Endodermal cell (in vitro differentiated cells): ENCODE measurements at places on chromosomes 4 and X. TPM values are rescaled to one million over a fixed set of nuclear protein-coding genes. Genes with fewer than 3 reads are reported as not detected.

Gene RAB41
- total RNA-seq, result not detected in 2 replicates

Gene NXF2B
- 1.1 and 1.3 TPM in 2 replicates for total RNA-seq

Gene TEC
- total RNA-seq, result 4.3 to 7.4 TPM (median 5.4 TPM) in 3 replicates

Gene ADH1A
- total RNA-seq, result not detected in 3 replicates

Gene GCNA
- total RNA-seq, result 2.2 and 2.3 TPM in 2 replicates

- H3K4me1 ChIP-seq, result peaks cover 4% of the 10 kb centered on the region
- H3K4me3 ChIP-seq, result peak overlapping the region; percentile 26
- no peak overlapping the region for H3K27ac ChIP-seq
- H3K27me3 ChIP-seq, result no peaks in the 10 kb centered on the region
- H3K36me3 ChIP-seq, result no peaks in the 10 kb centered on the region
These were observed 195.2 kb downstream of the KDR start for GRCh38 chr4:54930226-54930625.

DNA sequence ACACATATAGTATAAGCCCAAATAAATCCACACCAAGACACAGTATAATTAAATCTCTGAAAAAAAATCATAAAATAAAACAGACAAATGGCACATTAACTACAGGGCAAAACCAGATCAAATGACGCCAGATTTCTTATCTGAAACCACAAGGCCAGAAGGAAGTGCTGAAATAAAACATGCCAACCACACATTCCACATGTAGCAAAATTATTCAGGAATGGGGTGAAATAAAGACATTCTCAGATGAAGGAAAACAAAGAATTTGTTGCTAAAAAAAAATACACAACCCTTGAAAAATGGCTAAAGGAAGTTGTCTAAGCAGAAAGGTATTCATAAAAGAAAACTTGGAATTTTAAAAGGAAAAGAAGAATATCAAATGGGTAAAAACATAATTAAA is 4.5 kb upstream of the DCAF12L1 start:
- H3K36me3 ChIP-seq, result no peaks in the 10 kb centered on the region
- H3K4me1 ChIP-seq, result no peaks in the 10 kb centered on the region
- no peak for DNase-seq
- H3K27ac ChIP-seq, result no peak overlapping the region

DNA sequence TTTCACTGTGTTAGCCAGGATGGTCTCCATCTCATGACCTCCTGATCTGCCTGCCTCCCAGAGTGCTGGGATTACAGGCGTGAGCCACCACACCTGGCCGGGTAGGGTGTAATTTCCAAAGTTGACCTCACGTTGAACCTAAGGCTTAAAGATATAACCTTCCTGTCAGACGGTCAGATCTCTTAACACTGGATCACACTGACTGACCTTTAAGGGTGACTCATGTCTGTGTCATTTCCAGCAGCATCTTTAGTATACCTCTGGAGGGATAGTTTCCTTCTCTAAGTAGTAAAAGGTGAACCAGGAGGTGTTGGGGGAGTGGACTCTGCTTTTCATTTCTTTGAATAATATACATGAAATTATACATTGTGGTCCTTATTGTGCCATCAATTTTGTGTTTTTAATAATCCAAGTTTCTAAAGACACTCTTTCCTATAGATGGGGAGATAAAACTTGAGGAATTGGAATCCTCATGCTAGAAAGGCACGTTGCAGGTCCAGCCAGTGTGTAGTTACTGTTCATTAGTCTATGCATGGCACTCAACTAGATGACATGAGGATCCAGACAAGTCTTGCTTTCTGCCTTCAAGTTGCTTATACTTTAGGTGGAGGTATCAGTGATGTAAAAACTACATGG is 45.7 kb downstream of the ARHGAP10 start:
- H3K4me1 ChIP-seq, result peaks cover 6% of the 10 kb centered on the region
- no peak overlapping the region for H3K27ac ChIP-seq
- DNase-seq, result no peak
- H3K27me3 ChIP-seq, result no peaks in the 10 kb centered on the region
- no peak overlapping the region for H3K4me3 ChIP-seq
- no peaks in the 10 kb centered on the region for H3K36me3 ChIP-seq

- H3K36me3 ChIP-seq, result no peaks in the 10 kb centered on the region
- no peak overlapping the region for H3K27ac ChIP-seq
- DNase-seq, result no peak
- H3K4me3 ChIP-seq, result no peak overlapping the region
- H3K27me3 ChIP-seq, result no peaks in the 10 kb centered on the region
These were observed 61.4 kb downstream of the BEX1 start for GRCh38 chrX:103002576-103002975.
